ENCODE measurements at places on chromosomes 6 and 20.

- DNase-seq, result no peak
Measured at GRCh38 chr6:112215488-112216284, 38.7 kb downstream of the LAMA4 start.

DNA sequence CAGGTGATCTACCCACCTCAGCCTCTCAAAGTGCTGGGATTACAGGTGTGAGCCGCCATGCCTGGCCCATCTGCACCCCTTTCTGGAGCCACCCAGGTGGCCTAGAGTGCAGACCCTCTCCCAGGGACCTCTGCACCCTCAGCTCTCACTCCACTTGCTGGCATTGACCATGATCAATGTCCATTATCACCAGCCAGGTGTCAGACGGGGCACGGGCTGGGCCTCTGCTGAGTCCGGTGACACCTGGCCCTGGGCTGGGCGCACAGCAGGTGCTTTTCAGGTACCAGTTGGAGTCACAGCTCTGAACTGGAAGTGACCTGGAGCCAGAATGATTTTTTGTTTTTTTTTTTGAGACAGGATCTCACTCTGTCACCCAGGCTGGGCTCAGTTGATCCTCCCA lies 91.8 kb upstream of the PMEPA1 start:
- no peak for DNase-seq

DNA sequence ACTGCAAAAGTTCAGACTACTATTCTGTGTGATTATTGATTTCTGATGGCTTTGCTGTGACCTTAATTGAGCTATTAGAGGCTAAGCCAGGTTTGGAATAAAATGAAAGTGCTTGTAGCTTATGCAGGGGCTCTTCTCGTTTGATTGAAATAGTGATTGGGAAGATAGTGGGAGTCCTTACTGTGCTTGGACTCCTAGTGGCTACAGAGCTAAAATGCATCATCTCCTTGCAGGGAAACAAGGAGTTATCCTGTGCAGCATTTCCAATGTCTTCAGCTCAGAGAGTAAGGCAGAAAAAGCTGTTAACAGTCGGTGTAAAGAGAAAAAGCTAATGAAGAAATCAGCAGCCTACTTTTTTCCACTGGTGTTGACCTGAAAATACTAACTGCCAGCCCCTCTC lies 173.5 kb downstream of the SLC35F1 start:
- no peak for DNase-seq

- DNase-seq, result no peak
Measured at GRCh38 chr6:107587451-107587850, 97.5 kb downstream of the SOBP start.

GRCh38 chr6:23456396-23456795 lies 669.6 kb upstream of the NRSN1 start:
- DNase-seq, result no peak

- peak; percentile 62 for DNase-seq
Measured at GRCh38 chr20:34954904-34955230, 739 bp downstream of the GSS start.

- DNase-seq, result peak; percentile 48
Measured at GRCh38 chr6:150685860-150686259, 86.2 kb downstream of the PLEKHG1 start.

- peak; percentile 81 for DNase-seq
Measured at GRCh38 chr20:46230801-46231282, 77.5 kb downstream of the CDH22 start.

DNA sequence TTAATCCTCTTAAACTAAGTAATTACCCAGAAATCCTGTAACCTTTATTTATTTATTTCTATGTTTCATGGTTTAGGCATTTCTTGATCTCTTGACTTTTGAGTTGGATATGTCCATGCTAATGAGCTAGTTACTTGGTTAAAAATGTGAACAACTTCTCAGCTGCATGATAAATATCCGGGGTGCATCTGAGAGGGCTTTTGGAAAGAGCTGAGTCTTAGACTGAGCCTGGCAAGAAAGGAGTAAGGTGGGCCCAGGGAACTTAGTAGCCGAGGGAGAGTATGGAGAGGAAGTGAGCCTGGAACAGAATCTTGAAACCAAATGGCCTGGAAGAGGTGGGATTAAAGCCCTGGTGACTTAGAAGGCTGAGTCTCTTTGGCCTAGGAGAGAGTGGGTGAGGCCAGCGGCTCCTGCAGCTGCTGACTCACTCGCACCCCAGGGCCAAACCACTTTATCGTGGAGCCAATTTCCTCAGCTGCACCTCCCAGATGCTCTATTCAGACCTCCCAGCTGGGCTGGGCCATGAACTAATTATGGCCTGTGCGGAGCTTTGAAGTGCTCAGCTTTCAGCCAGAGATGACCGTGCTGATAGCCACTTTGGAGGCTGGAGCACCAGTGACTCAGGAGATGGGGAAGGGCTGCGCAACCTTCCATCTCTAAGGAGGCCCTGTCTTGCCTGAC lies 19.1 kb downstream of the TGM3 start:
- DNase-seq, result peak; percentile 55

DNA sequence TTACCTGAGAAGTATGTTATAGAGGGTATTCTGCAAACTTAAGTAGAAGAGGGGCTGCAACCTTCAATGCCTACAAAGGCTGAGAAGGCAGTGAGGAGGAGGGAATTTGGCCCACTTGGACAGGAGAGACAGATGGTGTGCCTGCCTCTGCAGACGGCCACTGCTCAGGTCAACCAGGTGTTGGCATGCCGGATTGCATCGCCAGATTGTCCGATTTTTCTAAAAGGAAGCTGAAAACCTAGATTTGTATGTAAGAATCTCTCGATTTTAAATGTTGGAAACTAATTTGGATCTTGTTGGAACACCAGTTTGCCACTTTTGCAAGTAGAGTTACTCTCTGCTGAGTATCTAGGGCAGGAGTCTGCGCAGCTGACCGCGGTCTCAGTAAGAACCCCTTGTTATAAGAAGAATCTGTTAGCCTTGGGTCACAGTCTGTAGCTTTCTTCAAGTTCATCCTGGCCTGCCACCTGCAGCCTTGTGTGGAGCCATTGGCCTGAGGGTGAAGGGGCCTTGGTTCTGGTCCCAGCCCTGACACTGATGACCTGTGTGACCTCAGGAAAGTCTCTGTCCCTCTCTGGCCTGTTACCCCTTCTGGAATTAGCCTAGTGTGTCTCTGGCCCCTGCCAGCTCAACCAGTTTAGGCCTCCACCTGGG lies 54.4 kb downstream of the TGM2 start:
- DNase-seq, result no peak

GRCh38 chr6:811831-812230 lies 118.9 kb upstream of the EXOC2 start:
- DNase-seq, result no peak

DNA sequence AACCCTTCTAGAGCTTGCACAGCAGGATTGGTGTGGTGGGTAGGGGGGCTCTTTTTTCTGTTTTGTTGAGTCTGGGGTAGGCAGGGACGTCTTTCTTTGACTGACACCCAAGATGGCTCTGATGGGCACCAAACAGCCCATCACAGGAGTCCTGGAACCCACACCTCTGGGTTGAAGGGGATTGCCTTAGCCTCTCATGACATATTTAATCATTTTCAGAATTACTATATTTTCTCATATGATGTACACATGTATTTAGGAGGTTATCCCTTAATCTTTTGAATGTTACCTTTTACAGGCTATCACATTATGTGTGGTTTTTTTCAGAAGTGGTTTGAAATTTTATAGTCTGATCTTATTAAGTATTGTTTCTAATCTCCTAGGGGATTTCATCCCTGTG lies 64.6 kb downstream of the RPP40 start:
- no peak for DNase-seq

DNA sequence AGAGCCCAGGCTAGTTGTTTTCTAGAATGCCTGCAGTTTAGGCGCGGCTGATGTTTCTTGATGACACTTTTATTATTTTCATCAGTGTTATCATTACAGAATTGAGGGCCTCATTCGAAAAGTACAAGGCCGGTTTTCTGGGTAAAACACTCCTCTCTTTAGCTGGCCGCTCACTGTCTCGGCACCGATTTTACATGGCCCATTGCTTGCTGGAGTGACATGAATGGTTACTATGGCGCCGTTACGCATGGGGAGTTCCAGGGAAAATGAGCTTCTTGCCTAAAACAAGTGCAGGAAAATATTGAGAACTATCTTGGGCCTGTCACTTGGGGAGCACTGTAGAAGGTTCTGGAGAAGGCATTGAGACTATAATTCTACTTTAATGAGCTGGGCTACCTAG lies 317.8 kb downstream of the CDH4 start:
- DNase-seq, result no peak

DNA sequence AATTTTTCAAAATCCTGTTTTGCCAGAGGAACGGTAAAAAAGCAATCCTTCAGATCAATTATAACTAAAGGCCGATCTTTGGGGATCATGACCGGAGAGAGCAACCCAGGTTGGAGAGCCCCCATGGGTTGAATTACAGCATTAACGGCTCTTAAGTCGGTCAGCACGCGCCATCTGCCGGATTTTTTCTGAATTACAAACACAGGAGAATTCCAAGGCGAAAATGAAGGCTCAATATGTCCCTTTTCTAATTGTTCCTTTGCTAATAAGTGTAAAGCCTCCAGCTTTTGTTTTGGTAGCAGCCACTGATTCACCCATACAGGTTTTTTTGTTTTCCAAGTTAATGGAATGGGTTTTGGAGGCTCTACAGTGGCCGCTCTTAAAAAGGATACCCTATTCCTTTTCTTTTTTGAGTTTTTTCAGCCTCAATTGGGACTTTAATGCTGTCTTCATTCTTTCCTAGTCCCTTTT lies 16.9 kb upstream of the PTCRA start:
- no peak for DNase-seq

- DNase-seq, result no peak
Measured at GRCh38 chr20:41367956-41368355, 1.3 kb upstream of the EMILIN3 start.

DNA sequence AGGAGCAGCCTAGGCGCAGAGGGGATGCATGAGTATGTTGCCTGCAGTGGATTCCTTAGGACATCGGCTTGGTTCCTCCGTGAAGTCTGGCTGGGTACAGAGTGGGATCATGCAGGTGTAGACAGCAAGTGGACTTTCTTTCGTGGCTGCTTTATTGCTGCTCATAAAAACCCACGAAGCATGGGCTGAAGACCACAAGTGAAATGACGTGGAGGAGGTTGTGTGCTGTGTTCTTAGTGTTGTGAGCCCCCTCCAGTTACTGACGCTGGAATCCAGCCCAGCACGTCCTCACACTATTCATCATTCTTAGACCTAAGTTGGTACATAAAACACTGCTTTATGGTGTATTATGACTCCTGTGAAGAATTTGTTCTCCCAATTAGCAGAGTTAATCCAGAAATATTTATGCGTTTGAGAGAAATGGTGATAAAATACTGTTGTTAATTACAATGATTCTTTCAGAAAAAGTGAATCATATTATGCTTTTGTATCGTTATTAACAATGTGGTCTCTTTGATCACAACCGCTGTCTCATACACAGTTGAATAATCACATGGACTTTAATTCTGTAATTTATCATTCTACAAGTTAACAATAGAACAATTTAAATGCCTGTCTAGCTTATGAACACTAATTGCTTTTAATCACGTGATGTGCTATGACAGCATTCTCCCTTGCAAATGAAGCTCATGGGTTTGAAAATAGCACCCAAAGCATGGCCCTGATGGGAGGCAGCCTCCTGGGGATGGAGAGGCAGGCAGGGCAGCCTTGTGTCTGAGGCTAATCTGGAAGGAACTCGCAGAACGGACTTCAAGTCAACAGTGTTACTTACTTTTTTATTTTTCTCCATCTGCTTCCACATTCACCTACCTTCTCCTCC lies 233.9 kb upstream of the SYNDIG1 start:
- DNase-seq, result no peak

- peak; percentile 14 for DNase-seq
Measured at GRCh38 chr20:23009636-23010035, 25.5 kb upstream of the SSTR4 start.

GRCh38 chr6:18110162-18110561 lies 12.3 kb downstream of the NHLRC1 start:
- DNase-seq, result no peak

GRCh38 chr6:145863988-145864616 lies 49.5 kb upstream of the FBXO30 start:
- DNase-seq, result no peak

DNA sequence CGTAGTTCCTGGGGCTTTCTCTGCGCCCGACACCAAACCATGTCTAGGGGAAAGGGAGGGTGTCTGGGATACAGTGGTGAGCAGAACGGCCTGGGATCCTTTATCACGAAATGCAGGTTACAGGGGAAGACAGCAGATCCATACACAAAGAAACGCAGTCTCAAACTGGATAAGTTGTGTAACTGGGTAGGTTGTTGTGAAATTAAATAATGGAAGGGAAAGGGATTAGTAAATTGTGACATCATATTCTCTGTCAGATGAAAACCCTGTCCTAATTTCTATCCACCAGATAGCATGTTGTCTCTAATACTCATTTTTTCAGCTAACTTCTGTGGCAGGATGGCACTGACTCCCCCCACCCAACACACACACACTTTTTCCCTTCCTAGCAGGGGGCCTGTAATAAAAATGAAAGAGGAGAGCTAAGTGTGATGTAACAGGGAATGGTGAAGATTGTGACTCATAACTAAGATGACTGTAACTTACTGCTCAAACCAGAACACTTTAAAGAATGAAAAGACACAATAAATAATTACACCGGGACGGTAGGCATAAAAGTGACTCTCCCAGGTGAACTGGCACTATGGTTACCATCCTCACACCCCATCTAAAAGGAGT lies 769 bp upstream of the TRPC4AP start:
- DNase-seq, result peak; percentile 55

DNA sequence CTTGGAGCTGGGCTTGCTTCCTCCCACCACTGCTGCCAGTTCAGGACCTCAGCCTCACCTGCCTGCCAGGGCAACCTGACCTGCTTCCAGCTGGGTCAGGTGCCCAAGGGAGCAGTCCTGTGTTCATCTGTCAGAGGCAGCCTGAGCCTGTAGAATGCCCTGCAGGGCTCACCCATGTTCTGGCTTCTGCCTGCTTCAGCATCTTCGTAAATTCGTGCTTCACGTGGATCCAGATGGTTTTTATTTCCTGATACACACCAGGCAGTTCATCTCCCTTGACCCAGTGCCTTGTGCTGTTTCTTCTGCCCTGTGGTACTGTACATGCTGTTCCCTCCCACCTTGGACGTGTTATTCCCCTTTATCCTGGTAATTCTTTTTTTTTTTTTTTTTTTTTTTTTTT lies 50.2 kb downstream of the ARID1B start:
- peak; percentile 8 for DNase-seq

DNA sequence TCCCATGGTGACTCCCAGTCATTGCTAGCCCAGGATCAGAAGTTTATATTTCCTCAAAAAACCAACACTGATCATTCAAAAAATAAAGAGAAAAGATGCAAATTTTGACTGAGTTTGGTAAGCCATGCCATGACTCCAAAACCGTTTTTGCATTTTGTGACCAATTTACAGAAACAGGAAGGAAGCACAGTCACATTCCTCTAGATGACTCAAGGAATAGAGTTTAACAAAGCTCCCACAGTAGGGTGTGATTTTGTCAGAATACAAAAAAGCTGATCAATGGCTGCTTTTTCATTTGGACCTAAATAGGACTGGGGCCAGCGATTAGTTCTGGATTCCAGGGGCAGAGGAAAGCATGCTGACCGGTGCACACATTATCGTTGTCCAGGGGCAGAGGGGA lies 179.4 kb upstream of the AFDN start:
- no peak for DNase-seq

- no peak for DNase-seq
Measured at GRCh38 chr20:16601047-16601446, 27.8 kb upstream of the KIF16B start.

GRCh38 chr6:90940812-90941481 lies 354.1 kb upstream of the MAP3K7 start:
- peak; percentile 31 for DNase-seq

GRCh38 chr6:71410681-71411080 lies 122.1 kb downstream of the OGFRL1 start:
- no peak for DNase-seq

Data from urothelium cell line (cell line).